ENCODE measurements at places on chromosomes 6 and 20.

- no peak for DNase-seq
These were observed 17.8 kb upstream of the HLA-DRB1 start for GRCh38 chr6:32607263-32607987.

- DNase-seq, result no peak
These were observed 26.2 kb downstream of the E2F3 start for GRCh38 chr6:20427856-20428255.

DNA sequence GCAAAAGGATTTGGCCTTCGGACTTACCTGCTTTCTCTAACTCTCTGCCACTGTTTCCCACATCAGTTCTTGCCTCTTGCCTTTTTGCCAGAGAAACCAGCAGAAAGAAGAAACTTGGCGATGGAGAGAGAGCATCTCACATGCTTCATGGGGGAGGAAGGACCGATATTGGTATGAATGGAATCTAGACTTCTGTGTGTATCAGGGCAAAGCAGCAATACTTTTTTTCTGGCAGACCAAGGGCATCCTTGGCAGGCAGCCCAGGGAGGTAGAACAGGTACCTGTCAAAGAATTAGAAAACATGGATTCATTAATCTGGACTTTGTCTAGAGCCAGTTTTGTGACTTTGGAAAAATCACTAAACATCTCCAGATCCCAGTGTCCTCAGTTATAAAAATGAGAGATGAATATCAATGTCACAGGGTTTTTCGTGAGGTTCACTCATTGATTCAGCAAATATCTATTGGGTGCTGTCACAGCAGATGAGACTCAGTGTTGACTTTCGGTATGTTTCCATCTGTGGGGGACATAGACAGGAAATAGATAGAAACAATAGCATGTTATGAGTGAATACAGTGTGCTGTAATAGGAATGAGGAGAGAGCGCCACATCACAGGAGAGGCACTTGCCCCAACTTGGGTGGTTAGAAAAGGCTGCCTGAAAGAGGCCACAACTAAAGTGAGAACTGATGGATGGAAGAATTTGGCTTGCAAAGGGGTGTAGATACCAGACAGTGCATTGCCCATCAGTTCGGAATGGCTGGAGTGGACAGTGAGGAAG is 114.1 kb downstream of the CD83 start:
- DNase-seq, result no peak

DNA sequence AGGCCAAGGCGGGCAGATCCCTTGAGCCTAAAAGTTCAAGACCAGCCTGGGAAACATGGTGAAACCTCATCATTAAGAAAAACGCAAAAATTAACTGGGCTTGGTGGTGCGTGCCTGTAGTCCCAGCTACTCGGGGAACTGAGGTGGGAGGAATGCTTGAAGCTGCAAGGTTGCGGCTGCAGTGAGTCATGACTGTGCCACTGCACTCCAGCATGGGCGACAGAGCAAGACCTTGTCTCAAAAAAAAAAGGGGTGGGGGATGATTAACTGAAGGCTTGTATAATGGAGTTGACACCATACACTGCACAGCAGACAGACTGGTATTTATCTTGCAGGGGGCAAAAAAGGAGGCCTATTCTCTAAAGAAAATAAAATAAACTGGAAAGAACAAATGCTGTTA is 27.7 kb downstream of the SRPK1 start:
- no peak for DNase-seq

- no peak for DNase-seq
These were observed 78.7 kb downstream of the CEBPB start for GRCh38 chr20:50269091-50270033.

DNA sequence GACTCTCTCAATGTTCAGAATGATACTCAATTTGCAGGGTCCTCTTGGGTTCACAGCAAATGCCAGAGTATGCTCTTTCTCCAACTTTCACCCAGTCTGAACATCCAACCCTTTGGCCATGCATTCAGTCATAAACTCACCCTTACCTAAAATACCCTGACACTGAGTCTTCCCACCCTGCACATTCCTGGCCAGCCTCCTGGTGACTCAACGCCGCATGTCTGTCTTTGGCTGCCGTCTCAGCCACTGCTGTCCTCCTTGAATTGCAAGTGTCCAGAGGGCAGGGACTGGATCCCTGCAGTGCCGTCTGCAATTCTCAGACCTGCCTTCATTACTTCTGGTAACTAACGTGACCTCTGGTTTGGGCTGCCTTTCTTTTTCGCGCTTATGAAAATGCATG is 593.4 kb downstream of the QKI start:
- DNase-seq, result no peak

GRCh38 chr20:52972965-52973819 is 1.0 kb downstream of the TSHZ2 start:
- peak; percentile 51 for DNase-seq

DNA sequence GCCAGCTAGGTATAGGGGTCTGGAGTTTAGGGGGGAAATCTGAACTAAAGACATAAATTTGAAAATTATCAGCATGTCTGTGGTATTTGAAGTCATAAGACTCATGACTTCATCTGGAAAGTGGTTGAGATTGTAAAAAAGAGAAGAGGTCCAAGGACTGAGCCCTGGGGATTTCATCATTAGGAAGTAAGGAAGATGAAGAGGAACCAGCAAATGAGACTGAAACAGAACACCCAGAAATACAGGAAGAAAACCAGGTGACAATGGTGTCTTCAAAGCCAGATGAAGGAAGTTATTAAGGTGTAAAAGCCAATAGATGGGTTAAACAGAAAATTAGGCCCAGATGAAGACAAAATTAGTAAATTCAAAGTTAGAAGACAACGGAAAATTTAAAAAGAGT is 49.1 kb upstream of the UBR2 start:
- no peak for DNase-seq

GRCh38 chr6:80489911-80490635 is 383.6 kb downstream of the BCKDHB start:
- no peak for DNase-seq

GRCh38 chr6:78340755-78341154 is 526.6 kb upstream of the IRAK1BP1 start:
- DNase-seq, result no peak

- DNase-seq, result no peak
These were observed 12.4 kb upstream of the HMGN3 start for GRCh38 chr6:79246891-79247290.

DNA sequence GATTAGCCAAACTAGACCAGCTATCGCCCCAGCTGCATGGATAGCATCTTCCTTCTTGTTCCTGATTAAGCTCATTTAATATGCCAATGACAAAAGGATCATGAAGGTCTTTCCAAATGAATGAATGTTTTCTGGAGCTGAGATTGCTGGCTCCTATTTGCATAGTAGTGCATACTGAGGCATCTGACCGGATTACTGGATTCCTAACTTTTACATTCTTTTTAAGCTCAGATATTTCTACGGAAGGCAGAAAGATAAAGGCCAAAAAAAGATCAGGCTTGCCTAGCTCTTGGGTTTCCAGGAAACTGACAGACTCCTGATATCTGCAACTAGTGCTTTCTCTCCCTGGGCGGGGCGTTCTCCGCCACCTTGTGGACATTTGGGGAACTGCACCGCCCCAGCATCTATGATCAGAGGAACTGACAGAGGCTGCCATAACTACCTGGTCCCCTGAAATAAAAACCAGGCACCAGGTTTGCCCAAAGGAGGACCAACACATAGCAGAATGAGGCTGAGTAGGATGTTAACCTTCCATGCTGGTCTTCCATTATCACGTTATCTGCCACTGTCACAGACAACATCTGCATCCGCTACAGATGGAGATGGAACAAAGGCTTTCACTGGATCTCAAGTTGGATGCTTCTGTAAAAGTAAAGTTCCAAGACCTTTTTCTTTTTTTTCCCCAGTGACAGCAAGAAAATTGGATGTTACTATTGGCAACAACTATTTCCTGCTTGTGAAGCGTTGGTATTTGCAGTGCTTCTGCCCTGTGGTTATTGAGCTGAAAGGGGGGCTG is 33.2 kb downstream of the NT5E start:
- peak; percentile 94 for DNase-seq

- peak; percentile 57 for DNase-seq
These were observed 4.3 kb downstream of the MTCL3 start for GRCh38 chr6:127514773-127515227.

DNA sequence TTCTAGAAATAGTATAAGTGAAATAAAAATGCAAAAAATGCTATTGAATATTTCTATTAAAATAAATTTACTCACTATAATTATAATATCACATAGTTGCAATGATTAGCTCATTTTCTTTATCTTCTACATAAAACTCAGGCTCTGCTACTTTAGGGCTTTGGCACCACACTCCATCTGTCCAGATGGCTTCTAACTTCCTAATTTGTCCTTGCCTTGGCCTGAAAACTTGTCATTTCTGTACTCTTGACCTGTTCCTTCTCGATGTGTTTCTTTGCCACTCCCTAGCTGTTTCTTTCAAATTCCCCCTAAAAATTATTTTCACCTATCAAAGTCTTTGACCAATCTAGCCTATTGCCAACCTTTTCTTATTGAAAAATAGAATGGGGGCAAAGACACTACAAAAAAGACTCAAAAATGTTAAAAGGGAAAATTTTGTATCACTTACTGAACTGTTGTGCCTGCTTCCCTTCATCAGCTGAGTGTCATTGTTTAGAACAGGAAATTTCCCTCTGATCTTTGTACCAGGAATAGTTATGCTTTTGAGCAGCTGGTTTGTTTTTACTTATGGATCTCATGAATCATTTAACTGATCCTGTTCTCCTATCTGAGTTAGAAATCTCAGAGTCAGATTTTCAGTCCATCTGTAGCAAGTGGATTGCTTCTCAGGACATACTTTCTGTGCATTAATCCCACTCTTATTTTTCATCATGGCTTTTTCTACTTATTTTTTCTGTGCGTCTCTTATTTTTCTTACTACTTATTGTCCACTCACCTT is 279.2 kb upstream of the CNR1 start:
- no peak for DNase-seq

DNA sequence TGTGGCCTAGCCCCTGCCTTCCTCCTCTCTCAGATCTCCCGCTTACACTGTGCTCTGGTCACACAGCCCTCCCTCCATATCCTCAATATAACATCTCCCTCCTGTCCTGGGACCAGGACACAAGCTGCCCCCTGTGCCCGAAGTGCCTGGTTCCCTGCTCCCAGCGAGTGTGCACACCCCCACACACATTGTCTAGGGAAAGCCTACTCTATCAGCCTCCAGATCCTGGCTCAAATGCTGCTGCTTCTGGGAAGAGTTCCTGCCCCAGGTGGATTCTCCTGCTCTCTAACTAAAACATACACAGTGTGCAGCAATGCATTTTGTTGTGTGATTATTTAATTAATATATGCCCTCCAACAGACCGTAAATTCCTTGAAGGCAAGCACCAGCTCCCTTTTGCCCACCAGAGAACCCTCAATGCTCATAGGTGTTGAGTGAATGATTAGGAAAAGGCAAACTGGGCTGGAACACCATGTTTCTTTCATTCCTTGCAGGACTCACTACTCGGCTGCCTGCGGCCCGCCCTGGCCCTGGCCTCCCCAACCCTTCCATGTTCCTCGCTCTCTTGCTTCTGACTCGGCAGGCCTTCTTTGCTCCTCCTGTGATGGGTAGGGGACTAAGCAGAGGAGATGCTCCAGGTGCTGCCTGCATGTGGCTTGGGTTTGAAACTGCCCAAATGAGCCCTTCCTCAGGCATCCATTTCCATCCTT is 194.6 kb downstream of the ZDHHC14 start:
- DNase-seq, result no peak

DNA sequence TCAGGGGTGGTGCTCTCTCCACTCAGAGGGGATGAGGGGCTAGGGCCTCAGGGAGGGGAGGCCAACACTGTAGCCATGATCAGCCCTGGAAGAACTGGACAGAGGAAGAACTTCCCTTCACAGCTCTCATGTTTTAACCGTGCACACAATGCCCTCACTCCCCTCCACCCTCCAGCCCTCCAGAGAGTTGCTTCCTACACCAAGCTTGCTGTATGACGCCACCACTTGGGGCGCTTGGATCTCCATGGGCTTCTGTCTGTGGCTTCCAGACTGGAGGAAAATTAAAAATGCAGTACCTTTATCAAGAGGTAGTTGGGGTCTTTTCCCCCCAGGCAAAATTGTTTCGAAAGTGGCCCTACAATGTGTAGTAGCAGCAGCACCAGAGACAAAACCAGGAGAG is 48.4 kb downstream of the ARHGAP40 start:
- no peak for DNase-seq

DNA sequence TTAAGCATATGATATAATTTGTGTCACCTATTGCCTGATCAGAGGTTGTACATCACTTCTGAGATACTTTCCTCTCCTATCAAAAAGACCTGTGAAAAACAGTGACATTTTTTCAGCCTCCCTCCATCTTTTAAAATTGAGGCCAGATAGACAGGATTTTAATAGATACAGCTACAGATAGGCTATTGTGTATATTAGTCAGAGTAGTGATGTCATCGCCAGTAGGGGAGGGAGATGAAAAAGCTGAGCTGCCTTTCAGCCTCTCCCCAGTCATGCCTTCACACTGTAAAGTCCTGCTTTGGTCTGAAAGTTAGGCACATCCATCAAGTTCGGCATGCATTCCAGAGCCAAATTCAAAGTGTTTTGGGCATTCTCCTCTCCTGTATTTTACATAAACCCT is 7.9 kb upstream of the PABPC1L start:
- no peak for DNase-seq

DNA sequence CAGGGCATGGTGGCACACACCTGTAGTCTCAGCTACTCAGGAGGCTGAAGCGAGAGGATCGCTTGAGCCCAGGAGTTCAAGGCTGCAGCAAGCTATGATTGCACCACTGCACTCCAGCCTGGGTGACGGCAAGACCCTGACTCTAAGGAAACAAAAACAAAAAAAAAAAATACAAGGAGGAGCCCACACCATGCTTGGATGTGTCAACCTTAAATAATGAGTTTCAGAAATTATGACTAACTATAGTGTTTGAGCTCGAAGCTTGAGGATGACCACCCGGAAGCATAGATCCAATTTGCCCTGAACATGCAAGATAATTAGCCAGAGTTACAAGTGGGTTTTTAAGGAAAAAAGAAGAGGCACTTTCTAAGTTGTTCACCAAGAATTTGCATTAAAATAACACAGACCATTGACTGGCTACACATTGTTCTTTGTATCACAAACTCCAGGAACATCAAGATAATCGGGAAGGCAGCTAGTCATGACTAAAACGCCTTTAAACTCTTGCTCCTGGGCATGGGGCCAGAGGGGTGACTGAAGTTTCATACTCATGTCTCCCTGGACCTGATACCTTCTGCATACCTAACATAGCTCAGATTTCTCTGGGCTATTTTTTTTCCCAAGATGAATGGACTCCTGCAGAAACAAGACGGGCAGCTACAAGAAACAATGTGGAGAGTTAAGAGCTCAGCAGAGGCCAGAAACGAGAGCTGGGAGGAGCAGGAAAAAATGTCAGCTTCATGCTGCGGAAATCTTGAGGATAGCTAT is 289.6 kb downstream of the PREX1 start:
- DNase-seq, result no peak

- no peak for DNase-seq
These were observed 28.2 kb downstream of the PDRG1 start for GRCh38 chr20:31923388-31924331.

Data from activated T-cell treated with anti-CD3 and anti-CD28 coated beads, Interleukin-2, amount 50 U/mL, for 48 hours (primary cell).